ENCODE measurements at places on chromosomes 12 and 14.

DNA sequence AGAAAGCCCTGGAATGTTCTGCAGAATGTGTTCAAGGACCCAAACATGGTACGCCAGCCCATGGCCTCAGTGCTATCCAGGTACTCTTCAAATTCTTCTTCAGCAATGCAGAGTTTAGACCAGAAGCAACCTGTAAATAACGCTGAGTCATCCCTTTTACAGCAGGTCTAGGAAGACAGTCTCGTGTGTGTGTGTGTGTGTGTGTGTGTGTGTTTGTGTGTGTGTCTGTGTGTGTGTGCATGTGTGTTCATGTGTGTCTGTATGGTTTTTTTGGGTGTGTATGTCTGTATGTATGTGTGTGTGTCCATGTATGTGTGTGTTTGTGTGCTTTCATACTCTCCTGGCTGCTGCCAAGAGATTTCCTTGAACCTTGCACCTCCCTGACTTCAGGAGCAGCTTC, 60.1 kb upstream of the RFX4 start:
- DNase-seq, result no peak

- no peak for DNase-seq
These were observed 16.5 kb downstream of the RBM19 start for GRCh38 chr12:113949321-113950305.

- no peak for DNase-seq
These were observed 180.8 kb downstream of the ADCK1 start for GRCh38 chr14:77980475-77981321.

- no peak for DNase-seq
These were observed 128.9 kb downstream of the NCOR2 start for GRCh38 chr12:124438437-124439056.

DNA sequence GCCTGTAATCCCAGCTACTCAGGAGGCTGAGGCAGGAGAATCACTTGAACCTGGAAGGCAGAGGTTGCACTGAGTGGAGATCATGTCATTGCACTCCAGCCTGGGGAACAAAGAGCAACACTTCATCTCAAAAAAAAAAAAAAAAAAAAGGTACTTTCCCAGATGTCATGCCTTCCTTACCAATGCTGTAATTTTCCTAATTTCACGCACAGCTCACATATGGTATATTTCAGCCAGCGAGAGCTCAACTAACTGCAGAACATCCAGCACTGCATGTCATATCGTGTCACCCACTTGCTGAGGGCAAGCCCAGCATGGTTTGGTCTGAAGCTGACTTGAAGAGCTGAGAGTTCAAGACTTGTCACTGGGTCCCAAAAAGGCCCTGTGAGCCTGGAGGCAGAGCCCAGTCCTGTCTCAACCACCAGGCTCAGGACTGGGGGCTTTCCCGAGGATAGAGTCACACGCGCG, 29.0 kb downstream of the NFKBIA start:
- no peak for DNase-seq

- no peak for DNase-seq
These were observed 225.0 kb upstream of the G2E3 start for GRCh38 chr14:30333934-30334333.

DNA sequence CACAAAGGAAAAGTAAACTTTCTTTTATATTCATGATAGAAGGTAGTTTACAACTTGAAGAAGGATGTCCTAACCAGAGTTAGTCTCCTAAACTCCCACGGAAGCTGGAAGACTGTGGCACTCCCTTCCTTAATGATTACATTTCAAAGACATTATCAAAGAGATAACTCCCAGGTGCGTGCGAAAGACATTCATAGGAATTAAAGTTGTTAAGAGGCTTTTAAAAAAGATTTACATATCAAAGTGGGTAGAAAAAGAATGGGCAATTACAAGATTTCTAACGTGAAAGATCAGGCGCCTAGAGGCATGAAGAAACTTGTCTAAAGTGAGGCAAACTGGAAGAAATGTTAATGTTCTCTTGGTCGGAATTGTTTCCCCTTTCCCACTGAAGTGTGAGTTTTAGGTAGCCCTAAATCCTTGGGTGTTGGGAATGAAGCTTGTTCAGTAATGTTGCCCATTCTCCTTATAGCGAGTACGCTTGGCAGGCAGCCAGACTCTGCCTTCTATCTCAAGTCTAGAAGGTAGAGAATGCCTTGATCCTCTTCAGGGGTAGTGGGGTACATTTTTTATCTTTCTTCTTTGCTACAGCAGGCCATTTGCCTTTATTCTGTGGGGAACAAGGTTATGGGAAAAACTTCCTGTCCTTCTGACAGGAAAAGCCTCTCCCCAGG, 642.0 kb downstream of the SLC6A15 start:
- no peak for DNase-seq

GRCh38 chr12:26684101-26684500, 148.9 kb downstream of the ITPR2 start:
- DNase-seq, result no peak

DNA sequence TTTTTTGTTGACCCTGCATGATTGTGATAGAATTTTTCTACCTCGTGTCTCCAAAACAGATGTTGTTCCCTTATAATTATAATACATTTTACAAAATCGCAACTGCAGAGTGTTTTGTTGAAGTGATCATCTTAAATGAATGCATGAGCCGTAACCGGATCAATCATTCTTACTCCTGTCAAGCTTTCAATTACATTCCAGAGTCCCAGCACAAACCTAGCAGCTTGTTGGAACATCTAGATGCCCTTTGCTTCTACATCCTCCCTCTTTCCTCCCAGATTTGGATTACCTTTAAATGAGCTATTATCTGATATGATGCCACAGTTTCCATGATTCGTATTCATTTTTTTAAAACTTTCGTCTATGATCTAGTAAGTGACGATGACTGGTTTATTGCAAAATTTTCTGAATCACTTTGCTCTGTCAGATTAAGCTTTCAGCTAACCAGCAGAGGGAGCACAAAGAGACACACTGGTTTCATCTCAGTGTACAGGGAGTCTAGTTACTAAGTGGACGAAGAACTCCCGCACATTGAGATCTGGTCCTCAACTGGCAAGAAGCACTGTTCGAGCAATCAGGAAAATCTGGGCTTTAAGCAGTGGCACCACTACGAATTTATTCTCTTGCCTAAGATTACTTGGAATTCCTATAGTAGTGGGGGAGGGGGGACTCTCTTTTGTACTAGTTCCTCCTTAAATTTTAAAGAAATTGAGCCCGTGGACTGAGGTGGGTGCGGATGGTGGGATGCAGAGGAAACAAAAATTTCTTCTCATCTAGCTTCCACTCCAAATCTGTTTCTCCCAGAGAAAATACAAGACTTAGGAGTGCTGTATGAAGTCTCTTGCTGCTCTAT, 40.9 kb downstream of the TSHR start:
- DNase-seq, result peak; percentile 14

DNA sequence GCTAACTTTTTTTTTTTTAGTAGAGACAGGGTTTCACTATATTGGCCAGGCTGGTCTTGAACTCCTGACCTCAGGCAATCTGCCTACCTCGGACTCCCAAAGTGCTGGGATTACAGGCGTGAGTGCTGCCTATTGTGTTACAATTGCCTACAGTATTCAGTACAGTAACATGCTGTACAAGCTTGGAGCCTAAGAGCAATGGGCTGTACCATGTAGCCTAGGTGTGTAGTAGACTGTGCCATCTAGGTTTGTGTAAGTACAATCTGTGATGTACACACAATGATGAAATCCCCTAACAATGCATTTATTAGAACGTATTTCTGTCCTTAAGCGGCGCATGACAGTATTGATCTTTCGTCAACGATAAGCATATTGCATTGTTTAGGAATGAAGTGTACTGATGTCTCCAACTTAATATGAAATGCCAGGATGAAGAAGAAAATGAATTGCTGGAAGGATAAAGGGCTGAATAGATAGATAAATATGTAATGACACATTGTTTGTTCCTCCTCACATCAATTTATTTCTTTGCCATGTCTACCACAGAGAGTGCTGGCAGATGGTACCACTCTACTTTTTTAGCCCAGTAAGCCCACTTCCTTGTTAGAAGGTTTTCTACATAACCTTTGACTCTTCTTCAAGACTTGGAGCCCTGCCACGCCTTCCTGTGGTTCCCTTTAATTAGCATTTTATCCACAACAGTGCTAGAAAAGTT, 467.5 kb downstream of the VRK1 start:
- DNase-seq, result no peak

DNA sequence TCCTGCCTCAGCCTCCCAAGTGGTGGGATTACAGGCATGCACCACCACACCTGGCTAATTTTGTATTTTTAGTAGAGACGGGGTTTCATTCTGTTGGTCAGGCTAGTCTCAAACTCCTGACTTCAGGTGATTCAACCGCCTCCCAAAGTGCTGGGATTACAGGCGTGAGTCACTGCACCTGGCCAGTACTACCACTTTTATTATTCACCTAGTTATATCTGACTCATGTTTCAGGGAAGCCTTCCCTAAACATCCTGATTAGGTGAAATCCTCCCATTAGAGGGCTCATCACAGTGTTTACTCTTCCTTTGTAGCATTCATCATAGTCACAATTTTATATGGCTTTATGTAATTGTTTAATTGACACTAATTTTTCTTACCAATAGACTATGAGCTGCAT, 295.3 kb upstream of the SOX5 start:
- DNase-seq, result no peak

DNA sequence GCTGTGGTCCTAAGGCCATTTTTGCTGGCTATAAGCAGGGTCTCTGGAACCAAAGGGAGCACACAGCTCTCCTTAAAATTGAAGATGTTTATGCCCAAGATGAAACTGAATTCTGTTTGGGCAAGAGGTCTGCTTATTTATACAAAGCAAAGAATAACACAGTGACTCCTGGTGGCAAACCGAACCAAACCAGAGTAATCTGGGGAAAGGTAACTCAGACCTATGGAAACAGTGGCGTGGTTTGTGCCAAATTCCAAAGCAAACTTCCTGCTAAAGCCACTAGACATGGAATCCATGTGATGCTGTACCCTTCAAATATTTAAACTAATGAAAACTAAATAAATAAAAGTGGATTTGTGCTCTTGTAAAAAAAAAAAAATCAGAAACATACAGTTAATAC, 29.6 kb upstream of the BICDL1 start:
- DNase-seq, result no peak

- DNase-seq, result no peak
These were observed 138.7 kb upstream of the KRR1 start for GRCh38 chr12:75650100-75650499.

DNA sequence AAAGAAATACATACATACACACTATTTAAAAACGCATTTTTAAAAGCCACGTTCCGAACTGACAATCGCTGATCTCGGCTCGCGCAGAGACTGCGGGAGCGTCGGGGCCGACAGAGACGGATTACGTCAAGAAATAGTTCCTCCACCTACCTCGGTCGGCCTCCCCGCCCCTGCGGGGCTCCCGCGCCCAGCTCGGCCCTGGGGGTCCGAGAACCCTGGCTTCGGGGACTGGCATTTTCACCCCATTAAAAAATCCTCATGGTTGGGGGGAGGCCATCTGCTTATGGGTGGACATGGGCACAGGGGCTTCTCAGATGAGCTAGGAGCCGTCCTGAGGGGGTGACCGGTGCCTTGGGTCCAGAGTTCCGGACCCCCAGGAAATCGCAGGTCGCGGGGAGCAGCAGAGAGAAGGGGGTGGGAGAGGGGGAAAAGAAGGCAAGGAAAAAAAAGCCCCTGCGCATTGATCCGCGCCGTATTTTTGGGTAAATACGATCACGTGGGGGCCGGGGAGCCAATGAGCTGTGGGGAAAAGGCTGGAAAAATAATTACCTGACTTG, 324 bp upstream of the HOXC9 start:
- no peak for DNase-seq

DNA sequence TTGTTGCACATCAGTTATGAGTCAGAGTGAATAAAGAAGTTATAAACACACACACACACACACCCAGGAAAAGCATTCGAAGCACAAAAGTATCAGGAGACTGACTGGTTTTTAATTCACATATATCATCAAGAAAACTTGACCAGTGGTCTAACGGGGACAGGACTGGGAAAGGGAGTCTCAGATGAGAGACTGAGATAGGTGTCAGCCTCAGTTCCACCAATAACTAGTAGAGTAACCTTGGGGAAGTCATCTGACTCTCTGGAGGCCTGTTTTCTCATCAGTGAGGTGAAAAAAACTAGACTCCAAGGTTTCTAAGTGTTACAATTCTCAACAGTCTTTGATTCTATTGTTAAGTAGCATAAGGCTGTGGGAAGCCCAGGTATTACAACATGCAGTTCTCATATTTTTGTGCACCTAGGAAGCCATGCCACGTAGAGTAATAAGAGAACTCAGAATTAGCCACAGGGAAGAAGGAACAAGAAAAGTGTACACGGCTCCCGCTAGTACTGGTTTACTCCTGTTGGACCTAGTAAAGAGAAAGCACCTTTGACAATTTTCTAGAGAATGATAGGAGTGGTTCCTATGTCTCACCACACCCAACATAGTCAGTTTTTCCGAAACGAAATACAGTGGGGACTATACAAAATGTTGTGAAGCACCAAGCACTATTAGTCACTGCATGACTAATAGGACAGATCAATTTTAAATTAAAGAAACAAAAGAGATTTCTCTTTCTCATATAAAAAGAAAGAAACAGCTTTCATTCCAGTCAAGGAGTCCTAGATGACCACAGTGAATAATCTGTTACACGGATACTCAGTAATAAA, 5.0 kb downstream of the PPTC7 start:
- no peak for DNase-seq

- DNase-seq, result no peak
These were observed 990 bp upstream of the TPI1 start for GRCh38 chr12:6866163-6866919.

GRCh38 chr14:100860556-100861187, 34.8 kb downstream of the MEG3 start:
- DNase-seq, result no peak

GRCh38 chr14:87758876-87759275, 234.1 kb downstream of the GALC start:
- DNase-seq, result no peak

GRCh38 chr12:130815028-130815741, 23.9 kb downstream of the STX2 start:
- no peak for DNase-seq

DNA sequence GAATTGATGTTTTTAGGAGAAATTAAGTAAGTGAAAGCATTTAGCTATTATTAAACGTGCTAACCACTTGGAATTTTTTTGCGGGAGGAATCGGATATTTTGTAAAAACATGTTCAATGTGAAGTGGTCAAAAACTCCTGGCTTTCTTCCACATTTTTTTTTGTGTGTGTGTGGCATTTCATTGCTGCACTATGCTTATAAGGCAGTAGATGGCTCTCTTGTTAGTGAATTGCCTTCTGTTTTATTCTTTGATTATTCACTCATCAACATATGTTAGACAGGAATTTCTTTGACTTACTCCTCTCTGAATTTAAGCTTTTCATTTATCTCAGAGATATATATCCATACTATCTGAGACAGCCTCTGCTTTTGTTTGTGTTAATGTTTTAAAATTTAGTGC, 71.3 kb downstream of the DERA start:
- no peak for DNase-seq

All from right renal pelvis (tissue), 4 donors.